ENCODE measurements at places on chromosomes 2 and 18. TPM values are rescaled to one million over a fixed set of nuclear protein-coding genes. Genes with fewer than 3 reads are reported as not detected.

CDCA7 gene
- not detected for total RNA-seq

REG1B gene
- total RNA-seq: not detected

NR4A2 gene
- total RNA-seq: 4.4 TPM

SERPINB11 gene
- not detected for total RNA-seq

IL1R1 gene
- 281 TPM for total RNA-seq

SOX11 gene
- not detected for total RNA-seq

SIGLEC15 gene
- total RNA-seq: 0.54 TPM

ELOA2 gene
- total RNA-seq: not detected

KCNS3 gene
- total RNA-seq: 33.6 TPM

FASTKD2 gene
- total RNA-seq: 32.6 TPM

DRC1 gene
- total RNA-seq: not detected

RTKN gene
- total RNA-seq: 25.6 TPM

LRRC30 gene
- not detected for total RNA-seq

IL1F10 gene
- total RNA-seq: not detected

CRYBA2 gene
- total RNA-seq: not detected

ASTL gene
- total RNA-seq: not detected

SGPP2 gene
- total RNA-seq: not detected

GLI2 gene
- 4.9 TPM for total RNA-seq

SULT1C2 gene
- total RNA-seq: not detected

POTEI gene
- not detected for total RNA-seq

PTH2R gene
- not detected for total RNA-seq

LYPD6B gene
- total RNA-seq: not detected

SCN7A gene
- 3.0 TPM for total RNA-seq

SERPINB13 gene
- total RNA-seq: not detected

WDFY1 gene
- total RNA-seq: 51.4 TPM

HJURP gene
- 1.6 TPM for total RNA-seq

R3HDM1 gene
- 76.6 TPM for total RNA-seq

CDC42EP3 gene
- total RNA-seq: 42.2 TPM

PRKD3 gene
- total RNA-seq: 46.8 TPM

DLX2 gene
- not detected for total RNA-seq

LHCGR gene
- not detected for total RNA-seq

GALNT14 gene
- 1.6 TPM for total RNA-seq
